GM12865 (cell line): ENCODE measurements at places on chromosomes 7 and 10.
A peak's percentile ranks its signal among the peaks of the same experiment; 100 is the strongest.

GRCh38 chr10:73503037-73503436 lies 7.2 kb upstream of the PPP3CB start:
- DNase-seq: no peak

DNA sequence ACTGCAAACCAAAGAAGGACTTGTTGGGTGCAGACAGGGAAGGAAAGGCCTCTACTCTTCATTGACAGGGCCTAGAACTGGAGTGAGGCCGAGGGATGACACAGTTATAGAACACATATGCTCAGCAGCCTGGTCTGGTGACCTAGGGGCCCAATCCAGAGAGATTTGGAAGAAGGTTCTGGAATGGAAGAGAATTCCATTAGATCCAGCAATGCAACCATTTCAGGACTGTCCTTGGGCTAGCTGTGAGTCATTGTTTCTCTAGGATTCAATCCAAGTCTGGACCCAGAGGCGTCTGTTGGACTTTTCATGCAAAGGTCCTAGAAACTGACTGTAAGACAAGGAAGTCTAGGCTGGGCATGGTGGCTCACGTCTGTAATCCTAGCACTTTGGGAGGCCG lies 59.2 kb downstream of the WIPF3 start:
- no peak for DNase-seq

- no peak for DNase-seq
These were observed 94.0 kb upstream of the LANCL2 start for GRCh38 chr7:55271069-55271626.

- DNase-seq: no peak
These were observed 719.1 kb downstream of the PCDH15 start for GRCh38 chr10:54081950-54082349.

DNA sequence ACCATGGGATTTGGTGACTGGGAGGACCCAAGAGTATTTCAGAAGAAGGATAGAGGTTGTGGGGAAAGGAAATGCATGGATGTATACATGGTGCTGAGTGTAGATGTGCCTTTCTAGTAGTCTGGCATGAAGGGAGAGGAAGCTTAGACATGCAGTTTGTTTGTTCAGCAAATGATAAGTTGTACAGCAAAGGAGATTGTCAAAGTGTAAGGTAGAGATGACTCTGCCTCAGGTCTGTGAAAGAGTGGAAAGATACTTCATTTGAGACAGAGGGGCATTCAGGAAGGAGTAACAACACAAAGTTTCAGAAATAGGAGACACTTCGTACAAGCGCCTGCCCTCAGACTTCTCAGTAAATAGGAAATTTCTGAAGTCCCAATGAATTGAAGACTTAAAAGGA lies 152.3 kb downstream of the CELF2 start:
- no peak for DNase-seq

DNA sequence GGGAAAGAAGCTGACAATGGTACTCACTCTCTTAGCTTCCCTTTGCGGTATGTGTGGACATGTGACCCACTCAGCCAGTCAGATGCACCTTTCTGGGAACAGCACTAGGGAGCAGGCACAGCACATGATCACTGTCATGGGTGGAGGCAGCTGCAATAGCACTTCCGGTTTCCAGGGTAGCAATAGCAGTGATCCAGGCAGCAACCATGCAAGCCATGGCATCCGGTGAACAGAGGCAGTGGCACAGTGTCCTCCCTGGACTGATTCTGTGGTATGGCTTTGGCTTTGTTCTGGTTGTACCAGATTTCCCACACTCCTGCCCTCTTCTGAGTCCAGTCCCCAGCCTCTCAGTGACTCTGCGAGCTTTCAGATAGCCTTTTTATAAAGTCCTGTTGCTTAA lies 86.8 kb upstream of the NAMPT start:
- DNase-seq: peak; percentile 8

GRCh38 chr10:69317175-69317604 lies 38.9 kb downstream of the HK1 start:
- DNase-seq: peak; percentile 87

GRCh38 chr10:110491346-110491745 lies 6.4 kb upstream of the DUSP5 start:
- DNase-seq: no peak

DNA sequence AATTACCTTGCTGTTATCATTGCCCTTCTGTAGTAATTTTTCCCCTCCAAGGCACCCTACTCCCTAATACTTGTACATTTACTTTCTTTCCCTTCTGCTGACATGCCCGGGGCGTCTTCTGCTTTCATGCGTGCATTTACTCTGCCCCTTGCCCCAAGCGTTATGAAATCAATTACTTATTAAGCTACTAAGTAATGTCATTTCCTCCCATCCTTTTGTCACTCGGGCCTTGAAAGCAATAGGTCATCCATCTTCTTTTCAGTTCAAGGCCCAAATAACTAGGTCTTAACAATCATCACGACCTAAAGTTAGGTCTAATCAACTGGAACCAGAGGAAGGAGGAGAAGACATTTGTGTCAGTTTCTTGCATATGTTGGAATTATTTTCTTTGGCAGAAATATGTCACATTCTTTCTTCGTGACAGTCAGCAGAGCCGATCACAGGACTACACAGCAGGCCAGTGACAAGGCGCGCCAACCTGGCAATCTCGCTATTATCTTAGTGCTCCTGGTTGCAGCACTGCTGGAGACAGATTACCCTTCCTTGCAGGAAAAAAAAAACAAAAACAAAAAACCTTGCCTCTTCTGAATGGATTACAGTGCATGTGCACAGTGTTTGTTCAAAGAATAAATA lies 179.2 kb downstream of the RELN start:
- no peak for DNase-seq

GRCh38 chr10:14016011-14016536 lies 314.6 kb downstream of the FRMD4A start:
- peak; percentile 71 for DNase-seq

GRCh38 chr7:78017591-78018100 lies 219.1 kb downstream of the PHTF2 start:
- no peak for DNase-seq

DNA sequence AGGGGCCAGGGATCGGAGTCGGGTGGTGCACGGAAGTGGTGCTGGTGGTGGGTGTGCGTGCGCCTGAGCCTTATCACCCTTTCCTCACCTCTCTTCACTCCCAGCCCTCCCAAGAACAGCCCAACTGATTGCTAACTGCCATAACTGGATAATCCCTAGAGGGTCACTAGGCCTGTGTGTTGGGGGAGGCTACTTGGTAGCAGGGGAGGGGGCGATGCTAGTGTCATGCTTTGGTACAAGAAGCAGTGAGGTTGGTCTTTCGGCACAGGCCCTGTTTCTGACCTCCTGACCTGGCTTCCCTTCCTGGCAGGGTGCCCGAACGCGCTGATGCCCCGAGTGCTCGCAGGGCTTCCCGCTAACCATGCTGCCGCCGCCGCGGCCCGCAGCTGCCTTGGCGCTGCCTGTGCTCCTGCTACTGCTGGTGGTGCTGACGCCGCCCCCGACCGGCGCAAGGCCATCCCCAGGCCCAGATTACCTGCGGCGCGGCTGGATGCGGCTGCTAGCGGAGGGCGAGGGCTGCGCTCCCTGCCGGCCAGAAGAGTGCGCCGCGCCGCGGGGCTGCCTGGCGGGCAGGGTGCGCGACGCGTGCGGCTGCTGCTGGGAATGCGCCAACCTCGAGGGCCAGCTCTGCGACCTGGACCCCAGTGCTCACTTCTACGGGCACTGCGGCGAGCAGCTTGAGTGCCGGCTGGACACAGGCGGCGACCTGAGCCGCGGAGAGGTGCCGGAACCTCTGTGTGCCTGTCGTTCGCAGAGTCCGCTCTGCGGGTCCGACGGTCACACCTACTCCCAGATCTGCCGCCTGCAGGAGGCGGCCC lies 652 bp downstream of the KAZALD1 start:
- DNase-seq: peak; percentile 79

GRCh38 chr10:123244747-123245146 lies 90.5 kb downstream of the BUB3 start:
- DNase-seq: no peak

GRCh38 chr7:136359333-136359903 lies 382.3 kb upstream of the MTPN start:
- DNase-seq: peak; percentile 90

DNA sequence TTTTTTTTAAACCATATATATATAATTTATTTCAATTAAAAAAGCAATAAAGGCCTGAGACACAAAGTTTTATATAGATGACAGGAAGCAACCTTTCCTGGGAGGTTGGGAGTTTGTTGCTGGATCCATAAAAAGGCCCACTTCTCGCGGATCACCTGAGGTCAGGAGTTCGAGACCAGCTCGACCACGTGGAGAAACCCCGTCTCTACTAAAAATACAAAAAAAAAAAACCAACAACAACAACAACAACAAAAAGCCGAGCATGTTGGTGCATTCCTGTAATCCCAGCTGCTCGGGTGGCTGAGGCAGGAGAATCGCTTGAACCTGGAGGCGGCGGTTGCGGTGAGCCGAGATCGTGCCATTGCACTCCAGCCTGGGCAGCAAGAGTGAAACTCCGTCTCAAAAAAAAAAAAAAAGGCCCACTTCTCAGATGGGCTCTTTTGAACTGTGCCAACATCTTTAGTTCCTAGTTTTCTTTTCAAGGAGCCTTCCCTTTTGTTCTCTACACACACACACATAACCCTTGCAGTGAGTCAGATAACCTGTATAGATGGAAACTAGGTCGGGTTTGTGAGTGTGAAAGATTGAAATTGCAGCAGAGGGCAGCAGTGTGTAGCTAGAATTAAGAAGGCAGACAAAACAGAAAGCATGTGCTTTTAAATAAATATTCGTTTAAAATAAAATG lies 1.2 kb upstream of the SMNDC1 start:
- DNase-seq: peak; percentile 88

DNA sequence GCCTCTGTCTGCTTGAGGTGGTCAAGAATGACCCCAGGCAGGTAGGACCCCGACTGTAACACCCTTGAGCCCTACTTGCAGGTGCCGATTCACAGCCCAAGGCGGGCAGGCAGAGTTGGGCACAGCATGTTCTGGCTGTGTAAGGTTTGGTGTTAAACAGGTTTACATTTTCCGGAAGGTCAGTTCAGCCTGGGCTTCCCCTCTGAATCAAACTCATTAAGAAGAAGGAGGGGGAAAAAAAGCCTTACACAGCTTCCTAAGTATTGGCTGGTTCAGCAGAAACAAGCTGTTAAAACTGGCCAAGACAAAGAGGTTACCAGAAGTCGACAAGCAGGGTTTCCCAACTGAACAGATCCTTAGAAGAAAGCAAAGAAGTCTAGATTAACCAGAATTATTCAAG lies 132.7 kb downstream of the PRPF18 start:
- no peak for DNase-seq

DNA sequence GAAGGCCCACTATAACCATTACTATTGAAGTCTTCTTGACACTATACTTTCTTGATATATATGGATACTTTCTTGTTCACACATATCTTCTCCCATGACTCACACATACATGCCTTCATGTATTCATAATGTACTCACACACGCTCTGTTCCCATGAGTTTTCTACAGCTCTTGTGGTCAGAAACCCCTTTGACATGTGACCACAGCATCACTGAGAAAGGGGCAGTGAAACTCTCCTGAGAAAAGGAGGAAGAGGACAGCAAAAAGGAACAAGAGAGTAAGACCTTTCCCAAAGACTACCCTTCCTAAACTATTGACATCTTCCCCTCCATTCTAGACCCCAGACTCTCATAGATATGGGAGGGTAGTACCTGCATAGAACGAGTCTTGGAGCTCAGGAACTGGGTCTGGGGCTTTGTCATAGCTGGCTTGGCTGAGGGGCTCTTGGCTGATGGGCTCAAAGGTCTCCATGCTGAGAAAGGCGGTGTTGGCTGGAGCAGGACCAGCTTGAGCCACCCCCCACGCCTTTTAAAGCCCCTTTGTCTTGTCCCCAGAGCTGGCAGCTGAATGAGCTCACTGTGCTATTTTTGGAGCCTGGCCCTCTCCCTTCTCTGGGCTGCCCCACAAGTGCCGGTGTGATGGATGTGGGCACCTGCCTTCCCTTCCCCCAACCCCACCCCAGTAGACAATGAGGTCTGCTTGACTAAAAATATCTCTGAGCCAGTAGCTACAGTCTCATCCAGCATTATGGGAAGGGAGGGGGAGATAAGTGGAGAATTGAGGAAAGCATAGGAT lies 5.1 kb downstream of the SYNPO2L start:
- DNase-seq: peak; percentile 79

DNA sequence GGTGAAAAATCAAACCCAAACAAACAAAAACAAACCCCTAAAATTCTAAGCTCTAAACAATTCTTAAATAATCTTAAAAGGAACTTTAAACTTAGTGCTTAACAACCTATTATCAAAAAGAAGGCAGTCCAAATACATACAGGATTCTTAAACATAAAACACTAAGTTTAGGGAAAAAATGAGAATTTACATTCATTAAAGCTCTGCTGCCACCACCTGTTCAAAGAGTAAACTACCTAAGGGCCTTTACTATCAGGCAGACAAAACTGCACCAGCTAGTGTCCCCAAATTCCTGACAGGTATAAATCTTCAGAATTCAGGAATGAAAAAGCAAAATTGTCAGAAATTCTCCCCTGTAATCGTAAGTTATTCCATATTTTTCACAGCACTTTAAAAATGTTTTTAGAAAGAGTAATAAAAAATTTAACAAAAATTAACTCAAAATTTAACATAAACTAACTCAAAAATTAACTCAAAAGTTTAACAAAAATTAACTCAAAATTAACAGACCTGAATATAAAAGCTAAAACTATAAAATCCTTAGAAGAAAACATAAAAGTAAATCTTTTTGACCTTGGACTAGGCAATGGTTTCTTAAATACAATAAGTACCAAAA lies 55.1 kb downstream of the PDZD8 start:
- peak; percentile 29 for DNase-seq

GRCh38 chr10:5975641-5976473 lies 1.5 kb downstream of the IL15RA start:
- peak; percentile 95 for DNase-seq

GRCh38 chr7:140404565-140405065 lies 757 bp downstream of the RAB19 start:
- no peak for DNase-seq

DNA sequence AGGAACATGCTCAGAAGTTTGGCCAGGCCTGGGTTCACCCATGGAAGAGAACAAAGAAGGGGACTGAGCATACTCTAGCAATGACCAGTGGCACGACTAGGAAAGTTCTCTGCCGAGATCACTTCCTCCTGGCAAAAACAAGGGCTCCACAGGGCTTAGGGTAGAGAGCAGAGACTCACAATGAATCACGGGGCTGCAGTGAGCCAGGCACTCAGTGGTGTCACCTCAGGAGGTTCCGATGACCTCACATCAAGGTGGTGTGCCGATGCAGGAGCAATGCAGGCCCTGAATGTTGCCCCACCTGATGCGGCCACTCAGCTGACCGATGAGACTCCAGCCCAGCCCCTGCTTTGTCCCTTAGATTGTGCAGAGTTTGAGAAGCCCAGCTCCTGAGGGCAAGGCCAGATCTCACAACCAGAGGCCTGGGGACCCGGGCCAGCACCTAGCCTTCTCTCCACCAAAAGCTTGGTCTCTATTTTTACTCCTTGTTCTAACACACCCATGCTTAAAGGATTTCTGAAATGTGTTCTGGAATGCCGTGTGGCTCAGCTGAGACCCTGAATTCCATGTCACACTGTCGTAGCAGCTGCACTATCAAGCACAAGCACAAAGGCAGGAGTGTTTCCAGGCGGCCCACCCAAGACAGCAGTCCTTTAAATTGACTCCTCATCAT lies 60.9 kb downstream of the COBL start:
- no peak for DNase-seq

GRCh38 chr7:106071999-106072714 lies 40.0 kb downstream of the SYPL1 start:
- DNase-seq: no peak

- DNase-seq: no peak
These were observed 6.0 kb downstream of the CHPF2 start for GRCh38 chr7:151238190-151238810.
